Hematopoietic multipotent progenitor cell treated with erythropoietin and hydrocortisone succinate and interleukin-3 and kit ligand, for 4 days (in vitro differentiated cells): ENCODE measurements at places on chromosomes 4 and X.

- no peak for DNase-seq
These were observed 40.1 kb downstream of the CCDC149 start for GRCh38 chr4:24872720-24873119.

DNA sequence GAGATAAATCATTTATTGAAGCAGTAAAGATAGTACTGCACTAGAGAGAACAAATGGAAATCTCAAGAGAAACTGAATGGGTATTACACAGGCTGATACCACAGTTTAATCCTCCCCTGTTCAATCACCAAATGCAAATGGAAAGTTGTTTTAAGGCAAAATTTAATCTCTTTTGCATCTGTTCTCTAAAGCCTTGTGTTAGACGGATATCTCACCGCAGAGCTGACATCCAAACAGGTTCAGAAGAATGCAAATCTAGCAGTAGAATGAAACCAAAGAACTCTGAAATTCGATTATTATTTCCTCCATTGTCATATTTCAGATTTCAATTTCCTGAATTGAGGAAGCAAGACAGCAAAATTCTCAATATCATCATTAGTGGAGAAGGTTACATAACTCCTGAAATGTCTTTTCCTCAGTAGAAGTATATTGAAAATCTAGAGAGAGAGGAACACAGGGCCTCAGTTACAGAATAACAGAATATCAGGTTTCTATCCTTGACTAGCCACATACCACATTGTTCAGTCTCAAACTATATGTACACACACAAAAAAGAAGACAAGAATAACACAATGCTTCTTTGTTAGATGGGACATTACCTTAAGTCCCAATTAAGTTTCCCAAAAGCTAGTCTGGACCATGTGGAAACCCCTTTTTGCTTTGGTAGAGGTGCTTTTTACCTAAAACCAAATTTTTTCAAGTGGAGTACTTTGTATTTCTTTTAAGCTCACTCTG lies 94.1 kb upstream of the BANK1 start:
- no peak for DNase-seq

DNA sequence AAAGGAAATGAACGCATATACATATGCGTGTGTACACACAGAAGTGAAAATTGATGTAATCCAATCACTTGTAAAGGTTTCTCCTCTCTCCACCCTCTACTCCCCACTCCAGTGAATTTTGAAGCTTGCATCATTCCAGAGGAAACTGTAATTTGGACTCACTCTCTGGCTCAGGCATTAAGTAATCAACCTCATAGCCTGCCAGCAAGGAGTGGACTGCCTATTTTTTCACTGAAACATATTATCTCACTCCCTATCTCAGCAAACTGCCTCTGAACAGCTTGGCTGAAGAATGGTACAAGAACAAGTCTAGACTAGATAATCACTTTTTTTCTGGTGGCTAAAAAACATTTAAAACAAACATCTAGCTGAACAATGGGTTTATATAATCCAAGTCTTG lies 124.2 kb downstream of the C4orf51 start:
- DNase-seq: peak; percentile 50

DNA sequence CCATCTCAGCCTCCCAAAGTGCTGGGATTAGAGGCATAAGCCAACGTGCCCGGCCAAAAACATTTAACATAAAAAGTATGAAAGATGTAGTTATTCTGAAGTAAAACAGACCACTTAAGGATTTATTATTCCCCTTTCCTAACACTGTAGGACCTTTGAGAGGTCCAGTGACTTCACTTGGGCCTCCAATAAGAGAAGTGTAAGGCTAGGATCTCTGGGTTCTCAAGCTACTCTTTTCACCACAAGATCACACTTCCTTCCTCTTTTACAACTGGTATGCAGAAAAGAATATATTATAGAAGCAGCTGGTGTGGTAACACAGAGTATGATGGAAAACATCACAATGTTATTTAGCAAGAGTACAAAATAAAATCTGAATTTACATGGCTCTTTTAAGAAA lies 30.2 kb upstream of the CCNG2 start:
- peak; percentile 91 for DNase-seq

- no peak for DNase-seq
These were observed 26.9 kb upstream of the WWC2 start for GRCh38 chr4:183072176-183072575.

DNA sequence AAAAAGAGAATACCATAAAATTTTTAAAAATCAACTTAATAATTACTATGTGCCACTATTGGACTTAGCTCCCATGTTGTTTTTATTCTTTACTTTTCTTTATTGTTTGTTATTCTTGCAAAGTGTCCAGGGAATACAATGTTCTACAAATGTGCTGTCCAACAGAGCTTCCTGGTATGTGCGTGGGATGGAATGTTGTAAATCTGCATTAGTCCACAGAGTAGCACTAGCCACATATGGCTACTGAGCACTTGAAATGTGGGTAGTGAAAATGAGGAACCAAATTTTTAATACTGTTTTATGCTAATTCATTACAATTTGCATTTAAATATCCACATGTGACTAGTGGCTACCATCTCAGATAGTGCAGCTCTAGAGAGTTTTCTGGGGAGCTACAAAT lies 14.3 kb upstream of the CORIN start:
- DNase-seq: no peak

GRCh38 chr4:107120661-107121060 lies 84.5 kb upstream of the DKK2 start:
- no peak for DNase-seq

DNA sequence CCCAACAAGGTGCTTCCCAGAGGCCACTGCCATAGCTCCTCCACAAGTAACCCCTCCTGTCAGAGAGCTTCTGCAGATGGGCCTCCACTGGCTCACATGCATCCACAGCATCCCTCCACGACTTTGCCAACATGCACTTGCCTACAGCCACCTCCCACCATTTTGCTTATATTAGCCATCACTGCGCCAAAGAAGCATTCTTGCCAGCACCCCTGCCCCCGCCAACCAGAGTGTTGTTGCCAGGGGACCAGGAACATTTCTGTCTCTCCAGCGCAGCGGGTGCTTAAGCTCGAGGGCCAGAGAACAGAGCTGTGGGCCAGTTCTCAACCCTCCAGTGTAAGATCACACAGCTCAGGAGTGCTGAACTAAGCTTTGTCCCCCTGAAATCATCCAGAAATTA lies 517.6 kb downstream of the PABPC4L start:
- no peak for DNase-seq

DNA sequence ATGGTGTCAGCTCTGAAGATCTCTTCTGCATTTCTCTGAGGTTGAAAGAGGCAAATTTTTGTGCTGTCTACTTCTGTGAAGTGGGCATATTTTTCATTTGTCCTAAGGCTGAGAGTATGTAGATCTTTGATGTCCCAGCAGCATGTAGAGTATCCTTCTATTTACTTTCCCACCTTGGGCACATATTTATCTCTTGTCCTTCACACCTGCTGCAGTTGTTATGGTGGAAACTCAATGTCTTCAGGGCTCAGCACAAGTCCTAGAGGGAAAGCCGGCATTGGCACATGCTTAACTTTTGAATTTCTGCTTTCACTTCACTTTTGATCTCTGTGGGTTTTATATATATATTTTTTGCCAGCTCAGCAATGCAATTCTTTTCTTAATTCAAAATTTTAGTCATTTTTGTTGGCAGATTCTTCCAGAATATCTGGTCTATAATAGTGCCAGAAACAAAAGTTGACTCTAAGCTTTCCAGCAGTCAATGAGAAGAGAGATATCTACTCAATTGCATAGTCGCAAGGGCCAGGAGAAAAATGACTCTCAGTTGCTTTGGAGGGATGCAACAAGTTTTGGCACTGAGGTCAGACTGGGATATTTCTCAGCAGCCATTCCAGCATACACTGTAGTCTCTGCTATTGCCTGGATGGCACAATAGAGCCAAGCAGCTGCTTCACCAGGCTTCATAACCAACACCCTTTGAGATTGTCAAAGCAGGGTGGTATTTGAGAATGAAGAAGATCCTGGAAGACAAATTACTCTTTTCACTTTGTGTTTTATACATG lies 127.8 kb upstream of the FAT1 start:
- no peak for DNase-seq

DNA sequence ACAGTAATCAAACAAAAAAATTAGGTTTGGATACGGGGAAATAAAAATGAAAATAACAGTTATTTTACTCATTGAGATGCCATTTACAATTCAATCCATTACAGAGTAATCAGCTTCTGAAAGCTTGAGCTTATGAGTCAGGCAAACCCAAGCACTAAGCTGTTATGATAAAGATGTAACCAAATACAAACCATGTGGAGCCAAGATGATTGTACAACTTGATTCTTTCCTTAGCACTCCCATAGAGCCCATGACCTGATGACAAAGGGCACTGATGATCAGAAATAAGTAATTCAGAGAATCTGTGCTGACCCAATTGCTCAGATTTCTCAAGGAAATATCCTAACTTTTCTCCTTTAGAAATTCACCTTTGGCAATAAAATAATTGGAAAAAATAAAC lies 40.5 kb upstream of the PRKG2 start:
- DNase-seq: peak; percentile 40

DNA sequence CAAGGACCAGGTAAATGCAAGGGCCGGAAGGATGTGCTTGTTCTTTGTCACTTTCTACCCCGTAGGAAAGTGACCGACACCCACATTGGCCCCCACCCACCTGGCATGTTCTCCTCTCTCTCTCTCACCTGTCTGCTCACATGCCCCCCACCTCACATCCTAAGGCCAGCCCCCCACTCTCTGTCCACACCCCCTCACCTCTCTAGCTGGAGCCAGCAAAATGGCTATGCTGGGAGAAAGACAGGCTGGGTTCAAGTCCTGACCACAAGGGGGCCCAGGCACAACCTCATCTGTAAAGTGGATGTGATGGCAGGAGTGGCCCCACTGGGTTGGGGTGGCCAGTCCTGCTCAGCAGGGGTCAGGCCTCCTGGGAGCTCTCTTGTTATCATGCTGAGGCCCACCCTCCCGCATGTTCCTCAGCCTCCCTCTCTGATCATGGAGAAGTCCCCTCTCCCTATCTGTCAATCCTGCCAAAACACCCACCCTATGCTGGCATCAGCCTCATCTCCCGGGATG lies 1.7 kb upstream of the PPP2R2C start:
- peak; percentile 57 for DNase-seq

DNA sequence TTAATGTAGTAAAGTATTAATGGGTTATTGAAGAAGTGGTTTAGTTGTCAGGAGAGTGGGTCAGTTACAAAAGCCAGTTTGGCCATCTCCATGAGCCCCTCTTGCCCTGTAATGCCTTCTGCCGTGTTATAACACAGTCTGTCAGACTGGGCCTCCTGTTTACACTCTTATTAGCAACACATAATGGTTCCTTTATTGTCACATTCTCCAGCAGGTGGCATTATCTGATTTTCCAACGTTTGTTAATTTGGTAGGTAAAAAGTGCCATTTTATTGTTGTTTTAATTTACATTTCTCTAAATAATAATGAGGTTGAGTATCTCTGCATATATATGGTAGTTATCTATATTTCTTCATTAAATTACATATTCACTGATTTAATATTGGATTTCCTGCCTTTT lies 560.8 kb downstream of the FGF13 start:
- peak; percentile 18 for DNase-seq

GRCh38 chr4:33989820-33990443 lies 2254.4 kb downstream of the ARAP2 start:
- DNase-seq: no peak

GRCh38 chr4:158376106-158376840 lies 145.4 kb upstream of the RXFP1 start:
- DNase-seq: no peak

- DNase-seq: no peak
These were observed 75.6 kb downstream of the CPE start for GRCh38 chr4:165454426-165454825.

- DNase-seq: no peak
These were observed 224.0 kb upstream of the BMP3 start for GRCh38 chr4:80806472-80806871.

DNA sequence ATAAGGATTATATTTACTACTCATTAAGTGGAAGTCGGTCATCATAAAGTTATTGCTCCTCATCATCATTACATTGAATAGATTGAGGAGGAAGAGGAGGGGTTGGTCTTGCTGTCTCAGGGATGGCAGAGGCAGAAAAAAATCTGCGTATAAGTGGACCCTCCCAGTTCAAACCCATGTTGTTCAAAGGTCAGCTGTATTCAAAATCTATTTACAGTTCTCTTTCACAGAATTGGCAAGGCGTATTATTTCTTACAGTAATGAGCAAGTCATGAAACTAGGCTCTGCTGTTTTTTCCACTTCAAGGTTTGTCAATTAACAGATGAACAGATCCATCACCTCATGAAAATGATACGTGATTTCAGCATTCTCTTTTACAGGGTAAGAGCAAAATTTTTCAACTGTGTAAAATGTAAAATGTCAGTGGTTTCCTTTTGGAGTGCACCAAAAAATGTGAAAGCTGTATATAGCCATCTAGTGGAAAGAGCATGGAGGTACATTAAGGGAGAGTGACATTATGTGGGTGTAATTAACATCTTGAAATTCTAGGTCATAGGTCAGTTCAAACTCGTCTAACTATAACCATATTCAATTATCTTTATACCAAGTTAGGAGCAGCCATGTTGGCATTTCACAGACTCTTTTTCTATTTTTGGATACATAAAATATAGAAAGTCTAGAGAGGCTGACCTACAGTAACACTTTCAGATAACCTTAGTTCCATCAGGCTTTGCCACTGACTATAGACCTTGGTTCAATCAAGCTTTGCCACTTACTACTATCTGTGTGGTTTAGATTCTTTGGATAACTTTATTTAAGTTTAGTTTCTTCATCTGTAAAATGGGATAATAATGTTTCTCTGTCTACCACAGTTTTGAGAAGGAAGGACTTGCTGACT lies 30.1 kb downstream of the NEIL3 start:
- DNase-seq: peak; percentile 68

- DNase-seq: no peak
These were observed 166.5 kb downstream of the PRR32 start for GRCh38 chrX:126985981-126986380.

DNA sequence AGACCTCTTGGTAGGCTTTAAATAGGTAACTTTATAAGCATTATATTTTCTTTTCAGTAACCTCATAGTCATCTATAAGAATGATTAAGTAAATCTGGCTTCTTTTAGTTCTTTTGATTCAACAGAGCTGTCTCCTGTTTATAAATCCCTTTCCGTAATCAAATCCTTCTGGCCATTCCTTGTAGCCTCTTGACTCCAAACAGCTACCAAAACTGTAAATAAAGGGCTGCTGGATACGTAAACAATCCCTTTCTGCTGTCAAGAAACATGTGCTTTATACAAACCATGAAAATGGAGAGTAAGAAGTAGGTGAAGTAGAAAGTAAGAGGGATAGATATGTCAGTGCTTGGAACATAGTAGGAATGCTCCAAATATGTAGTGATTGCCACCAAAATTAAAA lies 183.2 kb upstream of the CASK start:
- DNase-seq: no peak
